ENCODE measurements at places on chromosomes 11 and 22.

DNA sequence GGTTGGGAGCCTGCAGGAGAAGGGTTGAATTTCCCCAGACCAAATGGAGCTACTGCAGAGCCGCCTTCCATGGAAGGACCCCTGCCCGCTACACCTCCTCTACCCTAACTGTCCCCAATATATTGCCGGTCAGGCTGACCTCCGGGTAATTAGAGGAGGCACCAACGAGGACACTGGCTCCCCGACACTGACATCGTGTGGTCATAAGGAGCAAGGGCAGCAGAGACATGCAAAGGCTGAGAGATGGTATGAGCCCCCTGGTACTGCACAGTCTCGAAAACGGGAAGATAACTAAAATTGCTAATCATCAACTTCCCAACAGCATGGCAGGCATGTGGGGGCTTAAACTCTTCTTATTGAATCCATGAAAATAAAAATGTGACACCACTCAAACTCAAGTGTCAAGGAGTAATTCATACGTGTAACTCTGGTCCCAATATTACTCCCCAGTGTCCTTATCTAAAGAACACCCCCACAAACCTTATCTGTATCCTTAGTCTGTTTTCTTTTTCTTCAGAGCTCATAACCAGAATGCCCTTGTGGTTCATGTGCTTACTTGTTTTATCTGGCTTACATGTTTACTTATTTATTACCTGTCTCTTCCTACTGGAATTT is 4.4 kb downstream of the CAVIN3 start:
- no peak for DNase-seq

- DNase-seq = no peak
Observed at GRCh38 chr11:109350091-109350490, 71.9 kb upstream of the C11orf87 start.

DNA sequence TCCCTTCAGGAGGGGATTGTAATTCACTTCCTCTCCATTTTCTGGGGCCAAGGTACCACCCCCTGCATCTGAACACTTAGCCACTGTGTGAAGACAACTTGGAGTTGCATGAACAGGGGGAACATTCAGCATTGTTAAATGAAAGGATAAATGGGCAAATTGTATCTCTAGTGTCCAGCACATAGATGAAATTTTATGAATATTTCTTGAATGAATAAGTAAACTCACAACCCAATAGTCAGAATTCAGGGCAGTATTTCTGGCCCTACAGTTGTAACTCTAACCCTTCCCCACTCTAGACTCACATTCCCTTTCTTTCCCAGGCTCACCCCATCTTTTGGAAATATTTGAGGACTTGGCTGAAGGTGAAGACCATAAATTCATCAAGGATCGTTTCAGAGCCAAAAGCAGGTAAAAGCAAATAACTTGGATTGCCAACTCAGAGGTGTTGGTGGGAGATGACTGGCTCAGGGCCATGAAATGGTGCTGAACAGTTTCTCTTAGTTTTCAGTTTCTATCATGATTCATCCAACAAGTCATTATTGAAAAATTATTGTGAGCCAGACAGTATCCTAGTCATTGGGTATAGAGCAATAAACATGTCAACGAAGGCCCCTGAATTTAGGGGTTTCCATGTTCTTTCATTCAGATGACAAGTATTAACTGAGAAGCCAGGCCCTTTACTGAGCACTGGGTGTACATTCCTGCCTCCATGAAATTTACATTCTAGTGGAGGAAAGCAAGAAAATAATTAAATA is 33.3 kb upstream of the ZC3H12C start:
- no peak for DNase-seq

GRCh38 chr22:38204784-38205183 is 3.0 kb downstream of the MAFF start:
- no peak for DNase-seq

DNA sequence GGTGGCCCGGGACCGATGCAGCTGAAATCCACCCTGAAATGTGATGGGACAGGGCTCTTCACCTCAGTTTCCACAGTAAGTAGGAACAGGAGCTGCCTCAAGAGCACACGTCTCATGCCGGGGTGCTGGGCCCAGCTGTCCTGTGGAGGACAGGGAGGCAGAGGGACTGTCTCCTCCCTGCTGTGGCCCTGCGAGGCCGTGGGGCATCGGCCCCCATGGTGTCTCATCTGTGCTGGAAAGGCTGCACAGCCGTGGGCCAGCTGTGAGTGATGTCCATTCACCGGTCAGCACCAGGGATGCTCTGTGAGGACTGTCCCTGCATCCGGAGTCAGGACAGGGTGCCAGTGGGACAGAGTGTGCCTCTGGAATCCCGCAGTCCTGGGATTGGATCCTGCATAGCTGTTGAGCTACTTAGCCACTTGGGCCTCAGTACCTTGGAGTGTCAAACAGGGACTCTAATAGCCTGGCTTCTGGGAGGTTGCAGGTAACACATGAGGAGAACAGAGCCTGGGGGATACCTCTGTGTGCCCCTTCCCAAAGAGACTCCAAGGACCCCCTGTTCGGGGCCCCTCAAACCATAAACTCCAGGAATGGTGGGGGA is 16.5 kb downstream of the TRPM5 start:
- DNase-seq = no peak

GRCh38 chr22:43167001-43167589 is 15.7 kb downstream of the TSPO start:
- DNase-seq = no peak

DNA sequence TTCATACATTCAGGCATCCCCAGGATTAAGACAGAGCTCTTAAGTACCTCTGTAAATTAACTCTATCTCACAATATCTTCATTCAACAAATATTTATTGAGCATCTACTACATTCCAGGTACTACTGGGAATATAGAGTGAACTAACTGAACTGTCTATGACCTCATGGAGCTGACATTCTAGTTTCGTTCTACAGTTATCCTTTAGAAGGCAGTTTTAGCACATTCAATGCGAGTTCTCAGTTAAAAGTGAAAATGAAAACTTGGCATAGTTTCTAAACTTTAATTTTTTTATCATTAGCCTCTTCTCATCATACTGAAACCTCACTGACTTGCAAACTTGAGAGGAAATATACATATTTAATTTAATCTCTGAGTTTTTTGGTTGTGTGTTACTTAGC is 10.7 kb upstream of the MS4A6E start:
- no peak for DNase-seq

DNA sequence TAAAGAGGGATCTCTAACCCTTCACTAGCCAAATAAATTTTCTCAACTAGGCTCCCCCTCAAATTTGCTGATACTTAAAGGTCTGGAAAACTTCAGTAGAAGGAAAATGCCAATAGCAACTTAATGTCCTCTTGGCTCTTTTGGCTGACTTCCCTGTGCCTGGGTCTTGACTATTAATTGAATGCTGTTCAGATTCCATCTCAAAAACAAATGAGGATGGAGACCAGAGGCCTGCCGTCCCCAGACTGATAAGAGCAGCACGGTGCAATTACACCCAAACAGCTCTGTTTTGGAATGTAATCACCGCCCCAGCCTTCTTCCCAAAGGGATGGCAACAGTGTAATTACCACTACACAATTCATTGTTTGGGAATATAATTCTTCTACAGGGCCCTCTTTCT is 89.3 kb upstream of the CHRM4 start:
- no peak for DNase-seq

DNA sequence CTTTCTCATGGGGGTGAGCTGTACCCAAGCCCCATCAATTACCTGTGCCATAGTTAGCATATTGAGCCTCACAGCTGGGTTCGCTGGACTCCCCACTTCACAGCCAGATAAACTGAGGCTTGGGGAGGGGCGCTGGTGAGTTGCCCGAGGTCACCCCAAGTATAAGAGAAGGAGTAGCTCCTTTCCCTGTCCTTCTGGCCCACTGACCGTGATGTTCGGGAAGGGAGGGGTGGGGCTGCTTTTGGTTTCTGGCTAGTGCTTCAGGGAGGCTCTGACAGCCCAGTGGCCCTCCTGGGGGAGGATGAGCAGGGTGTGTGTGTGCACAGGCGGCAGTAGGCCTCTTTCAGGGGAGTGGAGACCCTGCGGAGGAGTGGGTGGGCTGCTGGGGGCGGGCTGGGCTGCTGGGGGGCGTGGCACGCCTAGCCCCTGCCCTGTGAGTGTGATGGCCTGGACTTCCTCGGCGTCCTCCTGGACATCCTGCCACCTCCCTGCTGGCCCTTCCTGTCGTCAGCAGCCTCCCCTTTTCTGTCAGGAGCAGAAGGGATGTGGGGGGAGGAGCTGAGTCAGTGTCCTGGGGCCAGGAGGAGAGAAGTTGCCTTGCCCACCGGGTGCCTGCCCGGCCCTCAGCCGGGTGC is 50.3 kb downstream of the TRIOBP start:
- DNase-seq = no peak
